ENCODE measurements at places on chromosomes 4 and X.
A peak's percentile ranks its signal among the peaks of the same experiment; 100 is the strongest.

GRCh38 chr4:9877123-9877522 is 95.7 kb downstream of the DRD5 start:
- DNase-seq = no peak

DNA sequence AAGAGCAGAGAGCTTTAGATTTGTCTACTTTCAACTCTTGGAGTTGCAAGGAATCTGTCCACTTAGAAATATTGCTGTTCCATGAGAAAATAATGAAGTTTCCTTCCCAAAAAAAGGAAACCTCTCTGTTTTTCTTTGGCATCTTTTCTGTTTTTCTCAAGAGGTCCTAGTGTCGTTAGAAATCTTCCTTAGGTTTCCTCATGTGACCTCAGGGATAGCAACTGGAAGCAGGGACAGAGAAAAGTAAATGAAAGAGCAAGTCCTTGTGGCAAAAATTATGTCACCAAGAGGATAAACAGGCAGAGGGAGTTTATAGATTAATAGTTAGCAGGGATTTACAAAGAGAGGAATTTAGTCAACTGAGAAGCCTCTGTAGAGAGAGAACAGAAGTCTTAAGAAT is 478.4 kb upstream of the ADGRL3 start:
- DNase-seq = no peak

GRCh38 chr4:88098993-88099752 is 59.3 kb downstream of the ABCG2 start:
- DNase-seq = no peak

DNA sequence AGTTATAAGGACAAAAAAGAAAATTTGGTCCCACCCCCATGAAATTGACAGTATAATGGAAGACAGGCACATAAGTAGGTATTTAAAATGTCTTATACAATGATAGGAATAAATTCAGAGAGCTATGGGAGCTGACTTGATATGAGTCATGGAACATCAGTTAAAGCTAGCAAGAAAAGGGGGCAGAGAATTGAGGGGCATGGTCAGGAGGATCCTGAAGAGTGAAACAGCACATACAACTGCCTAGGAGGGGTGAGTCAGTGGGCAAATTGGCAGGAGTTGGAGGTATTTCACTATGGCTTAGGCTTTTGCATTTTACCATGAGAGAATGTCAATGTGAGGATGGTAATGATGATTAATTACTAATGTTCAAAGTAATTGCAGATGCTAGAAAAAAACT is 95.4 kb upstream of the BANK1 start:
- DNase-seq = no peak

- no peak for DNase-seq
Measured at GRCh38 chrX:79089896-79090584, 54.4 kb upstream of the GPR174 start.

- DNase-seq = no peak
Measured at GRCh38 chr4:26152056-26152455, 168.8 kb upstream of the RBPJ start.

GRCh38 chr4:56215901-56216300 is 171.4 kb downstream of the AASDH start:
- no peak for DNase-seq

DNA sequence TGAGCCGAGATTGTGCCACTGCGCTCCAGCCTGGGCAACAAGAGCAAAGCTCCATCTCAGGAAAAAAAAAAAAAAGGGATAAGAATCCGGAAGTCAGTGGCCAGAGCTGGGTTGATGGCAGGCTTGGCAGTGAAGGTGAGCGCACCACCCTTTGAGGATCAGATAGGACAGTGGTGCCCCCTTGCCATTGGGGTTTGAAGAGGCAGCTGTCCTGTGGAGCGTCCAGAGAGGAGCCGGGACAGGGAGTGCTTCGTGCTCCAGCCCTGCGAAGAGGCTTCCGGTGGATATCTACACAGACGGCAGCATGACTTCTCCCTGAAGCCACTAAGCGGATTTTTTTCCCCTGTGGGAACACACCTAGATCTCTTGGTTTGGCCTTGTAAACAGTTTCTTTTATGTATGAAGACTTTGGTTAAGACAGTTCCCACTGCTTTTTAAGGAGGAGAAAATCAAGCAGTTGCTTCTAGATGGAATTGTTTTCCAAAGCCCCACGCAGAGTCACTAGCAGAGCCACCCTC is 6.5 kb downstream of the TBC1D14 start:
- no peak for DNase-seq

GRCh38 chrX:19824603-19825002 is 62.8 kb downstream of the SH3KBP1 start:
- no peak for DNase-seq

- DNase-seq = no peak
Measured at GRCh38 chr4:170051402-170051801, 25.2 kb upstream of the MFAP3L start.

- peak; percentile 5 for DNase-seq
Measured at GRCh38 chr4:182447767-182448280, 204.6 kb downstream of the TENM3 start.

DNA sequence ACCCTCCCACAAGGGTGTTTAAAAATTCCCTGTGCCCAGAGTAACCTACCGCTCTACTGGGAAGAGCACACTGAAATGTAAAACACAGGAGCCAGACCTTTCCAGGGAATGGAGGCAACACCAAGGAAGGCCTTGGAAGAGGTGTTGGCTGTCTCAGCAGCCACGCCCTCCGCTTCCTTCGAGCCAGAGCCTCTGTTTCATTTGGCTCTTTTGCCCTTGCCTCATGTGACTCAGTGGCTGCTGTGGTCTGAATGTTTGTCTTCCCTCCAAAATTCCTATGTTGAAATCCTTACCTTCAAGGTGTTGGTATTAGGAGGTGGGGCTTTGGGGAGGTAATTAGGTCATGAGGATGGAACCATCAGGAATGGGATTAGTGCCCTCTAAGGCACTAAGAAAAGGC is 11.3 kb downstream of the SCD5 start:
- DNase-seq = no peak

DNA sequence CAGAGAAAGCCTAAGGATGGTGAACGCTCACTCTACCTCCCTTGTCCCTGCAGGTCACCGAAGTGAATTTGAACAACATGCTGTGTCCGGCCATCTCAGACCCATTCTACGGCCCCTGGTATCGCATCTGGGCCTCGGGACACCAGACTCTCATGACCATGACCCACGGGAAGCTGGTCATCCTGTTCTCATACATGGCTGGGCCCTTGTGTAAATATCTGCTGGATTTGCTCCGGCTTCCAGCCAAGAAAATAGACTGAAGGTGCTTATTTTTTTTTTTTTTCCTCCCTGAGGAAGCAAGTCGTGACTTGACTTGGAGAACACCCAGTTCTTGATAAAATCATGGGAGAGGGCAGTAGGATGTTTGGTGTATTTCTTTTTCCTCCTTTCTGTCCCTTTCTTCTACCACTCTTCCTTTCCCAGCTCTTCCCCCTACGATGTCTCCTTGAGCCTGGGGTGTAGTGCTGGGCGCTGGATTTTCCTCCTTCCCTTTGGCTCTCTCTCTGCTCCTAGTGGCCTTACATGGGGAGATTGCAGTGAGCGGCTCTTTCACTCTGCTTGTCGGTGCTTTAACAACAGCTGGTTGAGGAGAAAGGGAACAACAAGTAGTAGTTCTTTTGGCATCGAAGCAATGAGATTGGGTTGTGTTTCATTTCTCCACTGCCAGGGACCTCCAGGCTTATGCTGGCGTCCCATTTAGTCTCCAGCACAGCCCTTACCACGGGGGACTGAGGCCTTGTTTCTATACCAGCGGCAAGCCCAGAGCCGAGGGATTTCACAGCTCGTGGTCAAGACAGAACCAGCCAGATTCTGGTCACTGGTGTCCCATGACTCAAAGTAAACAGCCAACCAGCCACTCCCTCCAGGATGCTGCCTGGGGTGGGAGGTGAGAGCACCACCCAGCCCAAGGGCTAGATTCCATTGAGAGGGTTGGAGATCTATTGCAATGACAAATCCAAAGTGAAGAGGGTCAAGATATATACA is 144.4 kb downstream of the AMMECR1 start:
- DNase-seq = no peak

DNA sequence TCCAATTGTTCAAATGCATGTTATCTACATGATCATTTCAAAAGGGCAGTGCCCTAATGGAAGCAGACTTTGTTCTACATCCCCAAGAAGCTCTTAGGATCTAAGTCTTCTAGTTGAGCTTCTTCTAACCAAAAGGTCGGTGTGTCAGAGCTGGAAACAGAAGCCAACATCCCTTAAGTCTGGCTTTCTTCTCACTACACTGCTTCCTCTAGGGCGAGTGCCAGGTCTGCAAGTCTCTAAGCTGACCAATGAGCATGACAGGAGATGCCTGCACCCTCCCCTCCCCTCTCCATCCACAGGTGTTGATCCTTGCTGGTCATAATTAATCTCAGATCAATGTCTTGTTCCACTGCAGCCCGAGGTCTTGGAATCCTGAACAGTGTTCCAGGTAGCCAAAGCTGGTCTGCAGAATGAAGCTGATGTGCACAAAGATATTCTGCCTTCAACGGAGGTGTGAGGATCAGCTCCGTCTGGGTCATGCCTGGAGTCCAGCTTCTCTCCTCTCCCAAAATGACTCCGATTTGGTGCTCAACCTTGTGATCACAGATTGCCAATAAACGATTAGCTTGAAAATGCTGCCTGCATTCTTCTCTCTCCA is 44.1 kb downstream of the WDR1 start:
- DNase-seq = no peak

DNA sequence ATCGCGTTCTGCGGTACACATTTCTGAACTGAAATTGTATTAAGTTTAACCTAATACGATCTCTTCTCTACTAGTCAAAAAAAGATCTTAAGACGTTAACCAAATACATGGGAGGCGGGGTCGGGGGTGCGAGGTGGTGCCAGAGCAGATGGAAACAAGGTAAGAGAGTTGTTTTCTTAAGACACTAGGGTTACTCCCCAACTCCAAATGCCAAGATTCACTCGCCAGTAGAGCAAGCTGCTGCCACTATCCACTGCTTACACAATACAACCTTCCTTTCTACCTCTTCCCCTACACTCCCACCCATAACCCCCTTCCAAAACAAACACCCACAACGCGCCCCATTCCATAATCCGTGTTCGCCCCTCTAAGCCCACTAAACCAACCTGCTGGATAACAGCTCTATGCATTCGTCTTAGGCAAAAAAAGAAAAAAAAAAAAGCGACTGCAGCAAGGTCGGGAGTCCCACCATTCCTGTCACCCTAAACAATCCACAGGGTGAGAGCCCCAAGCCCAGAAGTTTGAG is 1.3 kb downstream of the LCORL start:
- no peak for DNase-seq

DNA sequence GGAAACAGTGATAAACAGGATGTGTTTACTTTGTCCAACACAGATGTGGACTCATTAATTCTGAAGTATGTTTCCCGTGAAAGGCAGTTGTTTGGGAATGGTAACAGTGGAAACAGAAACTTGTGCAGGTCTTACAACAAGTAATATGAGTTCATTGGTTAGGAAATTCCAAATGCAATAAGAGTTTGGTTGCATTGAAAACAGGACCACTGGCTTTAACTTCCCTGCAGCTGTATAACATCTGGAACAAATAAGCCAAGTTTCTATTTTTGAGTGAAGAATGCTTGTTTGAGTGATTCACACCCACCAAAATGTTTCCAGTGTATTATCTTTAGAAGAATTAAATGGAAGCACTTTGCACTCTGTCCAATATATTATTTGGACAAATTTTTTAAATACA is 82.4 kb upstream of the BMP3 start:
- DNase-seq = no peak
